ENCODE measurements at places on chromosomes 16 and 17.

DNA sequence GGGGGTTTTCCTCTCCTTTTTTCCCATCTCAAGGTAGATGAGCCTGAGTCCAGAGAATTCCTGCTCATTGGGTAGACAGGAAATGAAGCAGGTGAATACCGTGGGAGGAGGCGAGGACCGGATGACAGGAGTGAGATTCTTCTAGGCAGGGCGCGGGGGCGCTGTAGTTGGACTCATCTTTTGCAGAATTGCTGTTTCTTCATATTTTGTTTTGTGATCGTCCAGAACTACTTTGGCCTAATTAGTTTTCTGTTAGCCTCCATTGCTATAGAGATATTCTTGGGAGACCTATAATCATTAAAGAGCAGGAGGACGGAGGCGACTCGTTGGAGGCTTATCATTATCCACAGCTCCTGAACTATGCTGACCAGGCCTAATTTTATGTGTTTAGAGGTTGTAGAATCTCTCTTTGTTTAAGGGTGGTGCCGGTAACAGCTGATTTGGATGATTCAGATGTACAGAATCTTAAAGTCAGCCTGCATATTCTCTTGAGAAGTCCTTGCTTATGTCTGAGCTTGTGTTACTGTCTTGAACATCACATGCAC is 650 bp downstream of the ATP6V0A1 start:
- no peak for DNase-seq

- DNase-seq: peak; percentile 52
These were observed 44.2 kb downstream of the LYRM9 start for GRCh38 chr17:27848931-27849330.

- no peak for DNase-seq
These were observed 150.7 kb upstream of the CACNG5 start for GRCh38 chr17:66684261-66684660.

GRCh38 chr16:56281249-56281805 is 90.0 kb downstream of the GNAO1 start:
- DNase-seq: peak; percentile 37

- no peak for DNase-seq
These were observed 7.3 kb upstream of the DPEP3 start for GRCh38 chr16:67987460-67988160.

- no peak for DNase-seq
These were observed 11.3 kb downstream of the MCRIP1 start for GRCh38 chr17:81821603-81822311.

GRCh38 chr17:57338257-57338914 is 82.1 kb downstream of the MSI2 start:
- no peak for DNase-seq

DNA sequence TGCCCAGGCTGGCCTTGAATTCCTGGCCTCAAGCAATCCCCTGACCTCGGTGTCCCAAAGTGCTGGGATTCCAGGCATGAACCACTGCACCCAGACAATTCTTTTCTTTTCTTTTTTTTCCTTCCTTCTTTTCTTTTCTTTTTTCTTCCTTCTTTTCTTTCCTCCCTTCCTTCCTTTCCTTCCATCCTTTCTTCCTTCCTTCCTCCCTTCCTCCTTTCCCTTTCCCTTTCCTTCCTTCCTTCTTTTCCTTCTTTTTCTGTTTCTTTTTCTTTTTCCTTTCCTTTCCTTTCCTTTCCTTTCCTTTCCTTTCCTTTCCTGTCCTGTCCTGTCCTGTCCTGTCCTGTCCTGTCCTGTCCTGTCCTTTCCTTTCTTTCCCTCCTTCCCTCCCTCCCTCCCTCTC is 44.6 kb downstream of the PLCG2 start:
- no peak for DNase-seq

DNA sequence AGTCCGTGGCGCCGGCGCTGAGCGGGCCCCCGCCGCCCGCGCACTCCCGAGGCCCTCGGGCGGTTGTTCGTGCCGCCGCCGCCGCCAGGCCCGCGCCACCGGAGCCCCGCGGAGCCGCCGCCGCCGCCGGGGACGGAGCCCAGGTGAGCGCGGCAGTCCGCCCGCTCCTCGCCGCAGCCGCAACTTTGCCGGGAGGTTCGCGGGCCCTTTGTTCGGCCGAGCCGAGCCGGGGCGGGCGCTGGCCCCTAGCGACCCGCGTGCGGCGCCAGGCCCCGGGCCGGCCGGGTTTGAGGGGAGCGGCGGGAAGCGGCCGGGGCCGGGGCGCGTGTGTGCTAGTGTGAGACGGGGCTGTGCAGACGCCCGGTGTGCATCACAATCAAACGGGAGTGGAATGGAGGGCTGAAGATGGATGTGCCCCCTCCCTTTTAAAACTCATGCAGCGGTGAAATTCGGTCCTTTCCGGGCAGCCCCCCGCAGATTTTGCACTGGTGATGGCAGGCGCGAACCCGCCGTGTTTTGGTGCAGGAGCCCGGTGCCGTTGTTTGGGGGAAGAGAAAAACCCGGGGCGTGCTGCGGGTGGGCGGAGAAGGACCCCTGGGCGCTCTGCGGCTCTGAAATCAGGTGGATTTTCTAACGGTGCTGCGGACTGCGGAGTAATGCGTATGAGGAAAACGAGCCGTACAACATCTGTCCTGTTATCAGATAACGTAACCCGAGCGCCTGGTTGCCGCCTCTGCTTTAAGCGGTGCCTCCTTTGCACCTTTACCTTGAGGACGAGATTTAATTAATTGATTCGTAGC is 823 bp downstream of the TNRC6C start:
- peak; percentile 17 for DNase-seq

- no peak for DNase-seq
These were observed 7.3 kb downstream of the TMEM106A start for GRCh38 chr17:43219001-43219400.

- DNase-seq: no peak
These were observed 13.9 kb downstream of the EIF4A3 start for GRCh38 chr17:80132906-80133625.

- no peak for DNase-seq
These were observed 78.2 kb downstream of the CRISPLD2 start for GRCh38 chr16:84897911-84898377.

DNA sequence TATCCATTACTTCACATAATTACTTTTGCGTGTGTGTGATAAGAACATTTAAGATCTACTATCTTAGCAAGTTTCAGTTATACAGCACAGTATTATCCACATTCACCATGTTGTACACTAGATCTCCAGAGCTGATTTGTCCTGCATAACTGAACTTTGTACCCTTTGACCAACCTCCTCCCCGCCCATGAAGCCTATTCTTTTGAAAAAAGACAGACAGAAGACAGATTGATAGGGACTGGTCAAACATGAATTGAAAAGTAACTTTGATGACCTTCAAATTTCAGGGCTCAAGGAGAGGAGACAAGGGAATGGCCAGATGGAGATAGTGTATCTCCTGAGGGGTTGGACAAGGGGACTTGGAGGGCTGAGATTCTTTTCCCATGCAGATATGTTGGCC is 96.3 kb downstream of the CMC2 start:
- DNase-seq: no peak

GRCh38 chr17:29582772-29583171 is 6.7 kb downstream of the GIT1 start:
- DNase-seq: no peak

DNA sequence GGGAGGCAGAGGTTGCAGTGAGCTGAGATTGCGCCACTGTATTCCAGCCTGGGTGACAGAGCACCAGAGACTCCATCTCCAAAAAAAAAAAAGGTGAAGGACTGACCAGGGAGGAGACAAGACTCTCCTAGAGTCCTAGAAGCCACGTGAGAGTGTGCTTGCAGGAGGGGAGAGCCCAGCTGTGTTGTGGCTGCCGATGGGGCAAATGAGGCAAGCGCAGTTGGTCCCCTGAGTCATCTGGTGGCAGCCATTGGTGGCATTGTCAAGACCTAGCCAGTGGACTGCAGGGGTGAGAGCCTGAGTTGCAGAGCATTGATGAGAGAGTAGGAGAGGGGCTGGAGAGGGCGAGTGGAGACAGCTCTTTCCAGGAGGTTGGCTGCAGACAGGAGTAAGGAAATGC is 278.0 kb downstream of the SNX29 start:
- DNase-seq: no peak

DNA sequence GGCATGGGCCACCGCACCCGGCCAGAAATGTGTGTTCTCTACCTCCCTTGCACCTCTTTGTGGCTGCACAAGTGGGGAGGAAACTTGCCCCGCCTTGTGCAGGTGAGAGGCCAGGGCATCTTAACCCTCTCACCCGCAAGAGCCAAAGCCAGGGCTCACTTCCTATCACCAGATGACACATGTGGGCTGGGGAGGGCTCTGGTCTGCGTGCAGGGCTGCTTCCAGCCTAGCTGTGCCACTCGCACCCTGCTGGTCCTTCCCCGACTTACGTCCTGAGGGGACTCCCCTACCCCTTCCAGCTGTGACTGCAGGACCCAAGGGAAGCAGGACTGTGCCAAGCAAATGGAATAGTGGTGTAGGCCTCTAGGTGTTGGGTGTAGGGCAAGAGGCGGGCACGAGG is 6.9 kb downstream of the MIEF2 start:
- DNase-seq: no peak

DNA sequence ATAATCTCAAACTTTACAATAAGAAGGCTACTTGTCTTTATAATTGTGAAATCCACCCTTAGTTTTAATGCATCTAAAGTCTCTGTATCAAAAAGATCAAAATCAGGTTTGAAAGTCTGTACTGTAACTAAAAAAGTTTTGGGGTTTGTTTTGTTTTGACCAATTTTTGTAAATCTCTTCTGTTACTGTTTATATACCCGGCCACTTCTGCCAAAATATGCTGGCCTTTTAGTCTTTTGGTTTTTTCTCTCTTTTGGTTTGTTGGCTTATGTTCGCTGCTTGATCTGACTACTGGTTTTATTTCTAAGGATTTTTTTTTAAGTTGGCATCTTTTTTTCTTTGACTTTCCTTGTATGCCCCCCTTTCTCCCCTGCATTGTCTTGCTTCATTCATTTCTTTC is 655.2 kb downstream of the MAF start:
- DNase-seq: no peak

DNA sequence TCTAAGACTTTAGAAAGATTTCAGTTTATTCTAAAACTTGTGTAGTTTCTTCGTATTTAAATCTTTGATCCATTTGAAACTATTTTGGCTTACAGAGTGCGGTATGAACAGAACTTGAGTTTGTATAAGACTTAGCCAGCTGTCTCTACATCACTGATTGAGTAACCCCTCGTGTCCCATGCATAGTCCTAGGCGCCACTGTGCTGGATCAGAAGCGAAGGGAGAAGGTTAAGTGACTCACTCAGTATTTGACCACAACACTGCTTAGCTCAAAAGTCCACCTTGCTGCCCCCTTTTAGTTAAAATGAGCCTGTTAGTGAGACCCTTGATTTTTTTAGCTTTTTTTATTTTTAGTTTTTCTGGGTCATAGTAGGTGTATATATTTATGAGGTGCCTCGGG is 28.4 kb downstream of the CD300LB start:
- DNase-seq: no peak

DNA sequence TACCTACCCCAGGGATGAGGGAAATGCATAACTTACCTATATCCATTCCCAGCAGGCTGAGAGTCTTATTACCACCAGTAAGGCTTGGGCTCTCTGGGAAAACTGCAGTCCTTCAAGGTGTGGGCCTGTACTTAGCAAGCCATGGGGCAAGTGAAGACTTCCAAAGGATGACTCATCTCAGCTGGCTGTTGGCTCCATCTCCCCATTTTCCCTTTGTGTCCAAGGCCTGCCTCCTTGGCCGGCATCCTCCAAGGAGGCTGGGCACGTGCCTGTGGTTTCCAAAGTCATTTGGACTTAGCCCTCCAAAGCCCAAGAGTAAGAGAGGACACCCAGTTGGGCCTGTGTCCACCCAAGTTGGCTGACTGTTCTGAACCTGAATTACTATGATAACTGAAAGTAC is 89.8 kb downstream of the TMEM100 start:
- no peak for DNase-seq

GRCh38 chr17:61205931-61206330 is 193.7 kb upstream of the TBX2 start:
- DNase-seq: no peak

DNA sequence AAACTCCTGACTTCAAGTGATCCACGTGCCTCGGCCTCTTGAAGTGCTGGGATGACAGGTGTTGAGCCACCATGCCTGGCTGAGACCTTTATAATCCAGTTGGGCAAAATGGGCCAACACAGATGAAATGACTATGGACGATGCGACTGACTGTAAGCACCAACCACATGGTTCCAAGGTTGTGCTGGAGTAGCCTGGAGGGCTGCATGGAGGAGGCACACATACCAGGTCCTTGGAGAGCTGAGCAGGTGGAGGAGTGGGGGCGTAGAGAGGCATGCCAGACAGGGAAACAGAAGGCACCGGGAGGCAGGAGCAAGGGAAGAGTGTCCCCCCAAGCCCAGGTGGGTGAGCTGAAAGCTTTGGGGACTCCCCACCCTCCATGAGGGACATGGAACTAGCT is 85.2 kb downstream of the ABR start:
- no peak for DNase-seq

DNA sequence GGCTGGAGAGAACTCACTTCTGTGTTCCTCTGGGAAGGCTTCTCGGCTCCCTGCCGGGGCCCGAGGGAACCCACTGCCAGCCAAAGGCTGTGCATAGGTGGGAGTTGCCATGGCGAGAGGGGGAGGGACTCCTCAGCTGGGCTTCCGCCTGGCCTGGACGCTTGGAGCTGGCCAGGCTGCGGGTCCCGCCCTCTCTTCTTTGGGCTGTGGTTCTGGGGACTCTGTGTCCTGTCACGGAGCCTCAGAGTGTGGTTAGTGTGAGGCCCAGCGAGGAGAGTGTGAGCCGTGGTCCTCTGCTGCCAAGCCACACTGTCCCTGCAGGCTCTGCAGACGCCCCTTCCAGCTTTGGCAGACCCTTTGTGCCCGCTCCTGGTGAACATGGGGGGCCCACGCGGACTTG is 123.1 kb downstream of the OR1D5 start:
- no peak for DNase-seq

GRCh38 chr16:1614456-1615102 is 2.4 kb downstream of the CRAMP1 start:
- no peak for DNase-seq

GRCh38 chr16:12349936-12350850 is 373.7 kb downstream of the SNX29 start:
- no peak for DNase-seq

DNA sequence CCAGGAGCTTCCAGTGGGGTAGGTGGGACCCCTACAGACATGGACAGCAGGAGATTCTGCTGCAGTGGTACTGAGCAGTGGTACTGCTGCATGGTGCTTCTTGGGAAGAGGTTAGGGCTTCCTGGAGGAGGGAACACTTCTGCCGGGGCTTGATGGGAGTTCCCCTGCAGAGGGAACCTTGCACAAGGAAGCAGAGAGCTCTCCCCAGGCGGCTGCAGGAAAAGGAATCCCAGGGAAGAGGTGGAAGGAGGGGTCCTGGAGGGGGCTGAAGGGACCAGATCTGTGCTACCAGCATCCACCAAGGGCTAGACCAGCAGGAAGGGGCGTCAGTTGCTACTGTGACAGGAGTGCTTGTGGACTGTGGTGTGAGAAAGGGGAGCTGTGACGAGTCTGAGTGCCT is 10.6 kb downstream of the RIPOR1 start:
- DNase-seq: no peak
